ENCODE measurements at places on chromosomes 1 and 21.

GRCh38 chr1:159921251-159921650 lies 4.1 kb downstream of the TAGLN2 start:
- peak; percentile 37 for DNase-seq

DNA sequence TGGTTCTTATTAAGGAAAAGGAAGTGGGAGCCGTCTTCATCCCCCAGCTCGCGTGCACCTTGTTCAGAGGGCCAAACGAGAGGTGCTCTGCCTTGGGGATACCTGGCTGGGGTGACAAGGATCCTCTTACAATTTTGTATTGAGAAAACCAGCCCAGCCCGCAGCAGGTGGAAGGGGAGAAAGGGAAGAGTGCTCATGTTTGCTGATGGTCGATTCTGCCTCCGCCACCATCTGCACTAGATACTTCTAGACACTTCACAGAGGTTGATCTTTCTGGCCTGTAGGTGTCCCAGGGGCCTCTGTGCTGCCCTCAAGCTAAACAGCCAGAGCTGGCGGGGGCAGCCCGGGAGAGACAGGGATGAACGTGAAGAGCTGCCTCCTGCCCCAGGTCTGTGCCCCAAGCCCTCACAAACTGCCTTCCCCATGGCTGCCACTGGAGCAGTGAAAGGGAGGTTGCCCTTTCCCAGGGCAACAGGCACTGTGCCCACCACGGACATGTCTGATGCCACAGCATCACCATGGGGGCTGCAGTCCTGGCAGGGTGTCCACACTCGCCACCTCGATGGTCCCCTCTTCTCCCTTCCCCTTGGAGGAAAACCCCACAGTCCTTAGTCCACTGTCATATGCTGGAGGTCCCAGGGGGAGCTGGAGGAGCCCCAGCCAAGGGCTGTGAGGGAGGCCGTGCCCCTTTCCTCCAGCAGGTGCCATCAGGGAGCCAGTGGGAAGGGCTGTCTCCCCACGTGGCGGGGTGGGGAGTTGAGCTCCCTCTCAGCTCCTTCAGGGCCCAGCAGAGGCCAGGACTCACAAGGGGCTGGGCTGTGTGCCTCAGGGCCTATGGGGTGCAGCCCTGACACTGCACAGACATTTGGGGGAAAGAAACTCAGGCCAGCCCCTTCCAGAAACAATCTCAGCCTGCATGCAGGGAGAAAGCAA lies 8.1 kb downstream of the ADPRS start:
- peak; percentile 30 for DNase-seq

DNA sequence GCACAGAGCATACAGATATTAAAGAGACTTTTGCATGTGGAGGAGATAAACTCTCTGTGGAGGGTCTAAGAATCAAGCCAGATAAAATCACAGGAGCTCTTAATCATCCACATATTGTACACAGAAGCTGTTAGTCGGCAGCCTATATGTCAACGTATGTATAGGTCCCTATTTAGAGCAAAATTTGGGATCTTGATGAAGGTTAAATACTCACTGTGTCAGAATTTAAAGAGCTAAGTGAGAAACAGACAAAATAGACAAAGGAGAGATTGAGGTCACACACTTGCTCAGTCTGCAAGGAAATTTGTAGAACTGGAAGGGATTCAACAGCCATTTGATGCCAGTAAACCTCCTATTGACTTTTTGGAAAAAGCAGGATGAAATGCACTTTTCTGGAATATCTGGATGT lies 4.1 kb upstream of the IRF2BP2 start:
- no peak for DNase-seq

GRCh38 chr1:93033029-93033428 lies 46.1 kb upstream of the MTF2 start:
- peak; percentile 11 for DNase-seq

DNA sequence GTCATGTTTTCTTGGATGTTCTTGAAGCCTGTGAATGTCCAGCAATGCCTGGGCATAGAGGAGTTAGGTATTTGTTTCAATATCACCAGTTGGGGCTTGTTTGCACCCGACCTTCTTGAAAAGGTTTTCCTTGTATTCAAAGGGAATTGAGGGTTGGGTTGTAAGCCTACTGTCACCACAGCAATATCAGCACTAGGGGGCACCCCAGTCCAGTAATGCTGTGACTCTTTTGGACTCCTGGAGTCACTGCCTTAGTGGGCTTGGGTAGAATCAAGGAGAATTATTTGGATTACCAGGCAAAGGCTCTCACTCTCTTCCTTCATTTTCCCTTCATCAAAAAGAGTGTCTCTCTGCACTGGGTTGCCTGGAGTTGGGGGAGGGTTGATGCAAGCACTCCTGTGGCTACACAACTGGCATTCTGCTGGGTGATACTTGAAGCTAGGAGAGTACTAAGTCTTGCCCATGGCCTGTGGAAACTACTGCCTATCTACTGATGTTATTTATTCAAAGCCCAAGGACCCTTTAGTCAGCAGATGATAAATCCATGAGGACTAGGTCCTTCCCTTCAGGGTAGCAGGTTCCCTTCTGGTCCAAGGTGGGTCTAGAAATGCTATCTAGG lies 34.5 kb downstream of the OR10R2 start:
- DNase-seq, result peak; percentile 23

Data from mesenchymal stem cell (in vitro differentiated cells and primary cell).